Stimulated activated CD4-positive, alpha-beta T cell treated with anti-CD3 and anti-CD28 coated beads, Interleukin-4, amount 100 ng/mL, for 1 hour (primary cell): ENCODE measurements at places on chromosomes 2 and 18.

DNA sequence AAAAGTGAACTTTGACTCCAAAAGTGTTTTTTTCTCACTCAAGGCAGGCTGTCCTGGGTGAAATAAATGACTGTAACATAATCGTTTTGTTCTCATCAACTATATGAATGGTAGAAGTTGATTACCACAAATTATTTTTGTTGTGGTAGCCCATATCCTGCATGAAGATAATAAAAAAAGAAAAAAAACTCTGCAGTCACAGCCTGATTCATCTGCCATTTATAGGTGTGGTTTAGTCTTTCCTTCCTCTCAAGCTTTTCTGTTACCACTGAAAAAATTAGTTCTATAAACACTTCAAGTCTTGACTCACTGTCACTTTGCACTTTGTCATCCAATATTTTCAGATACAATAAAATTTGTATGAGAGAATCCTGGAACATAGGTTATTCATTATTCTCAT lies 522.0 kb downstream of the PLCL1 start:
- no peak for DNase-seq

GRCh38 chr18:5842653-5843052 lies 52.7 kb downstream of the TMEM200C start:
- DNase-seq: no peak

- no peak for DNase-seq
Observed at GRCh38 chr2:72988726-72989273, 71.5 kb downstream of the EMX1 start.

DNA sequence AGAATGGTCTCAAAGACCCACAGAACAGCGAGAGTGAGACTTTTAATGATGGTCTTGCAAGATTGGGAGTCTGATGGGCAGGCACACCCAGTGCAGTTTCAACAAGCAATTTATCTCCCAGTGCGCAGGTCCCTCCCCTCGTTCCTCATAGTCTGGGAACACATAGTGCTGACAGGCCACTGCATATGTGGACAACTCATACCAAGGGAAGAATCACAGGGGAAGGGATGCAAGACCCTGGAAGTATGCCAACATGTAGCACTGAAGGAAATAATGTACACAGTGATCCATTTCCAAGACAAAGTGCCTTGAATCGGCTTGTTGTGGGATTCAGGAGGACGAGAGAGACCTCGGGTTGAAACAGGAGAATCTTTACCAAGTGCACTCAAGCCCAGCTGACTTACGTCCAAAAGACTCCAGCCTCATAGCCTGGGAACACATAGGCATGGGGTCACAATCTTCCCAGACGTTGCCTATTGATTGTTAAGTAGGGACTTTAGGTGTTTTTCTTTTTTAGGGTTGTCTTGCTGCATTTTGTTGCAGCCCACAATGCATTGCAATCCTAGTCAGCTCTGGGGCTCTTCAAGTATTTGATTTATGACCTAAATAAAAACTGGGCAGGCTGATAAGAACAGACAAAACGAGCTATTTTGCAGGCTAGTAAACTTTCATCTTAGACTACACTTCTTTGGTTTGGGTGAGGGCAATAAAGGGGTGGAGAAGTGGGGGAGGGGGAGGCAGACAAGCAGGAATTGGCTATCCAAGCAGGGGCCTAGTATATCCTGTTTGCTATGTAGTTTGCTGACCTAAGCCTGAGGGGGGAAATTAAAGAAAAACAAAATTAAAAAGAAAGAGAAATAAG lies 24.7 kb upstream of the SERPINB5 start:
- no peak for DNase-seq

GRCh38 chr2:59322870-59323269 lies 1081.7 kb upstream of the FANCL start:
- DNase-seq: no peak

- DNase-seq: no peak
Observed at GRCh38 chr2:20568501-20569463, 82.1 kb downstream of the HS1BP3 start.

DNA sequence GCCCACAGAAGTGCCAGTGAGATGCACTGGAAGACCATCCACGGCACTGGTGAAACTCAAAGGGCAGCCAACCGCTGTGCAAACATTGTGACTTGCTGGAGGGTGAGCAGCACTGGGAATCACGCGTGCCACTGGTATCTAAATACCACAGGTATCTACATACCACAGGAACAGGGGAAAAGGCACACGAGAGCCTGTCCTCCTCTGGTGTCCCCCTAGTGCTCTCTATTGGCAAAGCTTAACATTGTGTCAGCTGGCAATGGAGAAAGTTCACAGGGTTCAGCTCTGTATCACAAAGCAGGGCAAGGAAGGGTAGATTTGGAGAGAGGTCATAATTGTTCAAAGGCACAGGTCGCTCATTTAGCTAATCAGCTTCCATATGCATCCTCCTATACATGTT lies 12.6 kb upstream of the SEC11C start:
- no peak for DNase-seq
